ENCODE measurements at places on chromosomes 4 and X.

- no peak for DNase-seq
Observed at GRCh38 chrX:70554523-70554922, 109.9 kb downstream of the DLG3 start.

DNA sequence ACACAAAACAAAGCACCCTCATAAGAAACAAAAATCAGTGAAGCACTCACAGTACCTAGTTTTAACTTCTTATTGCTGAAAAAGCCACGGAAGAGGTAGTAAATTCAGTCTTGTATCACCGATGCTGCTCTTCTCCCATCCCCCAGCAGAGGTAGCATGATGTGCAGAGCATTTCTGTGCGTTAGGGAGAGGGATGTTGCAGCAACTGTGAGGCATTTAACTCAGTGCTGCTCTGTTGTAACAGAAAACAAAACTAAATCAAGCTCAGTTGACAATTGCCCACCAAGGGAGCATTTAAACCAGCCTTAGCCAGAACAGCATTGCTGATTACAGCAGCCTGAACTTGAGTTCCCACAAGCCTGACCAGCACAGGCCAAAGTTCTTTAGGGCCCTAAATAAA is 1279.7 kb upstream of the ADGRL3 start:
- no peak for DNase-seq

DNA sequence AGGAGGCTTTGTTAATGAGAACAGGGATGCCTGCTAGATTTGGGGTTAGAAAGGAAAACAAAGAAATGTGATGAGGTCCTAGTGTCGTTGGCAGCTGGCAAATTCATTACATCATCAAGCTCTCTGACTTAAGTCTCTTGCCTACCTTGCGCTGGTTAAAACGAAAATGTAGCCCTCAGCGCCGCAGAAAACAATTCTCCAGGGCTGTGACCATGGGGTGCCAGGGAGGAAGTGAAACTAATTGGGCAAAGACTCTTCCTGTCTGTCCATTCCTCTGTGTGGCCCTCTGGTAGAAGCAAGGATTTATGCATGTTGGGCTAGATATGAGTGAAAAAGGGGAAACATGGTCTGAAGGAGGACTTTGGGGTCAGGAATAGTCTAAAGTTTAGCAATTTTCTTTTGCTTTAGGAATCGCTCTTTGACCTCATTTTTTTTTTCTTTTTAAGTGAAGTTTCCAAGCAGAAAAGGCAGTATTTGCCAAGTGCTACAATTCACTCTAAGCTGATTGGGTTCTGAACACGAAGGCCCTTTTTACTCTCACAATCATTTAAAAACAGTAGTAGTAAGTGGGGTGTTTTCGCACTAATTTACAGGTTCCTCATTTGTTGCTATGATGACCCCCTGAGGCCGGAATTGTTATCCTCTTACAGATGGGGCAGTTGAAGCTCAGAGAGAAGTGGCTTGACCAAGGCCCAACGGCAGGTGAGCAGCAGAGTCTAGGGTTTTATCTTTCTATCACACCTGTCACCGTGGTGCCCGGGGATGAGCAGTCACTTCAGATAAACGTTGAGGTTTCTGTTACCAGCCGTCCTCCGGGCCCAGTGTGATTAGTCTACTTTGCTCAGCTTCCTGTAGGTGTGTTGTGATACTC is 27.3 kb upstream of the CHRNA9 start:
- no peak for DNase-seq

- no peak for DNase-seq
Observed at GRCh38 chr4:84298023-84298718, 200.9 kb downstream of the NKX6-1 start.

- DNase-seq: no peak
Observed at GRCh38 chr4:36281384-36282106, at the start of gene DTHD1. DTHD1 (plus strand) TSS chr4:36281616; CDS start chr4:36281759, 143 bp downstream.

GRCh38 chrX:112841114-112841819 is 636 bp upstream of the AMOT start:
- DNase-seq: peak; percentile 34

- no peak for DNase-seq
Observed at GRCh38 chr4:169971456-169972015, 54.7 kb downstream of the MFAP3L start.

- no peak for DNase-seq
Observed at GRCh38 chr4:106160560-106160959, 155.4 kb downstream of the TBCK start.

- no peak for DNase-seq
Observed at GRCh38 chr4:138869165-138869564, 146.4 kb upstream of the NOCT start.

- DNase-seq: no peak
Observed at GRCh38 chrX:79524642-79525041, 157.5 kb upstream of the ITM2A start.

Data from GM12864 (cell line).